Type B pancreatic cell (in vitro differentiated cells): ENCODE measurements at places on chromosomes 4 and X. TPM values are rescaled to one million over a fixed set of nuclear protein-coding genes. Genes with fewer than 3 reads are reported as not detected.

GRCh38 chr4:111136438-111136837 lies 513.6 kb upstream of the PITX2 start:
- H3K4me1 ChIP-seq: no peaks in the 10 kb centered on the region
- no peaks in the 10 kb centered on the region for H3K36me3 ChIP-seq
- no peak overlapping the region for H3K4me3 ChIP-seq
- no peak for DNase-seq
- no peak overlapping the region for H3K27ac ChIP-seq

- no peak for DNase-seq
- H3K4me3 ChIP-seq: no peak overlapping the region
- no peaks in the 10 kb centered on the region for H3K4me1 ChIP-seq
- no peaks in the 10 kb centered on the region for H3K36me3 ChIP-seq
- no peaks in the 10 kb centered on the region for H3K27me3 ChIP-seq
- no peak overlapping the region for H3K27ac ChIP-seq
Measured at GRCh38 chrX:50877310-50877709, 33.2 kb upstream of the BMP15 start.

GRCh38 chrX:32591589-32591988 lies 619.8 kb downstream of the DMD start:
- H3K4me3 ChIP-seq: no peak overlapping the region
- no peaks in the 10 kb centered on the region for H3K27me3 ChIP-seq
- DNase-seq: no peak
- H3K36me3 ChIP-seq: no peaks in the 10 kb centered on the region

DNA sequence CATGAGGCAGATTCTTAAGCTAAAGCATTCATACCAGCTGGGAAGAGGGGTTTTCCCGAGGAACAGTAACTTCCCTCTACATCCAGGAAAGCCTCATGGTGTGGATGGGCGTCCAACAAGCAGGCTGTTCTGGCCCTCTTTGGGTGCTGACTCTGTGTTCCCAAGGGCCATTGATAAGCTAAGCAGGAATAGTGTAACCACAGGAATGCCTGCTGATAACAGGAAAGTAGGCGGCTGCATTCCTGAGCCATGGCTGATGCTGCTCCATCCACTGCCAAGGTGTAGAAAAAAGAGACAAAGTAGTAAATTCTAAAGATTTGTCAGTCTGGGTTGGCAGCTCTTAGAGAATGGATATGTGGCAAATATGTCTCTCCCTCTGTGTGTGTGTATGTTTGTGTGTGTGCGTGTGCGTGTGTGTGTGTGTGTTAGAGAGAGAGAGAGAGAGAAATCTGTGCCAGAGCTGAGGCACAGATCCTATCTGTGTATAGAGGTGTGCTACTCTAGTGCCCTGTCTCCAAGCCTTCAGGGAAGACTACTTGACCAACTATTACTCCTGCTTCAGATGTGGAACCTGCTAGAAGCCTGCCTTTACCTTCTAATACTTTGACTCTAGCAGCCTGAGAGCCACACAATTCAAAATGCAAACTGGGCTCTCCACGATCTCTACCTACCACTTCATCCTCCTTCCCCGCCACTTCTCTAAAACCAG lies 353.1 kb upstream of the NR3C2 start:
- peak overlapping the region; percentile 34 for H3K27ac ChIP-seq
- no peaks in the 10 kb centered on the region for H3K36me3 ChIP-seq
- DNase-seq: no peak
- no peak overlapping the region for H3K4me3 ChIP-seq

NPY1R gene
- 6.6 and 84.8 TPM in 2 replicates for total RNA-seq
